Hepatocyte (in vitro differentiated cells): ENCODE measurements at places on chromosomes 5 and 9.

GRCh38 chr5:16081376-16081955 lies 98.1 kb downstream of the MARCHF11 start:
- no peak for DNase-seq

DNA sequence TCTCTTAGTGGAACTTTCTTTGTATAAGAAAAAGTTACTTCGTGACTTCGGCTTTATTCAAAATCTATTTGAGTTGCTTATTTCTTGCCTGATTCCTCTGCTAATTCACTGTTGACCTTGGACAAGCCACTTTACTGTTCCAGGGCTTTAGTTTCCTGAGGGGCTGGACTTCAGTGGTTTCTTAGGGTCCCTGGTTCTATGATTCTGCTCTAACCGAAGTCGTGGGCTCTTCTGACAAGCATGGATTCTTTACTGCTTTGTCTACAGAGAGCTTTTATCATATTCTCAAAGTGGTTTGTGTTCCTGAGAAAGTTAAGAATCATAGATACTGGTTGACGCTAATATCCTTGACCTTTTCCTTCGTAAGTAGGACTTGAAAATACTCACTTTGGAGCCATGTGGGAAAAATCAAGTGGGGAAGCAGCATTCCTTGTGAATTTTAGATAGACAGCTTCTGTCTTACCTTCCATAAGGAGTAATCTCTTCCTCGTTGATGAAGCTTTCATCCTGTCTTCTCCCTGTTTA lies 21.1 kb downstream of the EXOSC2 start:
- DNase-seq: no peak

DNA sequence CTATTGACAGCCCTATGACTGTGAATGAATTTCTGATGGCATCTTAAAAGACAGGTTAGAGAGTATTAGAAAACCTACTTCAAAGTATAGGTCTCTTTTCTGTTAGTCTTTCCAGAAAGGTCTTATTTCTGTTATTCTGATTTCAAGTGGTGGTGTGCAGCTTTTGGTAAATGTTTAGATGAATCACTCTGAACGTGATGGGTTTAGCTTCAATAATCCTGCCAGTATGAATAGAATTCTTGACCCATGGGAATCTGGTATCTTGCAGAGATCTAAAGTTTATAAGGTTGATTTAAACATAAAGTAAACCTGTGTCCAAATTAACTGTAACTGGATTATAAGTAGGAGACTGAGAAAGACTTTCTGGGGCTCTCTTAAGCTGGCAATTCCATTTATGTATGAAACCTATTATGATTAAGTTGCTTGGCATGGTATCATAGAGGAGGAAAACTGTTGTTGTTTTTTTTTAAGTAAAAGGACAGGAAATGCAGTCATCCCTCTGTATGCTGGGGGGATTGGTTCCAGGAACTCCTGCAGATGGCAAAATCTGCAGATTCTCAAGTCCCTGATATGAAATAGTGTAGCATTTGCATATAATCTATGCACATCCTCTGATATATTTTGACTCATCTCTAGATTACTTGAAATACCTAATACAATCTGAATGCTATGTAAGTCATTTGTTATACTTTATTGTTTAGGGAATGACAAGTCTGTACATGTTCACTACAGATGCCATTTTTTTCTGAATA lies 77.0 kb upstream of the ADAMTS19 start:
- no peak for DNase-seq

DNA sequence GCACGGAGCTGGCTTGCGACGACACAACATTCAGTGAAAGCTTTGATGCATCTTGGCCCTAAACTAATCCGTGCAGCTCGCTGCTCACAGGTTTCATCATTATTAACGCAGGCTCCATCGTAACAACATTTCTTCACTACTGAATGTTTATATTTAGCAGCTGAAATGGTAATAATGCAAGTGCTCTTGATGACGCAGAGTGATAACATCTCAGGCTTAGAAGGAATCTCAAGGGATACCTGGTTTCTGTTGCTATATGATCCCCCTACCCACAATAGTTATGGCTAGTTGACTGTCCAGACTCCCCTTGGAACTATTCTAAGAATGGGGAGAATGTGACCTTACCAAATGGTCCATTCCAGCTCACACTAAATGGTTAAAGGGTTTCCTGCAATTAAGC lies 36.2 kb downstream of the C5 start:
- DNase-seq: no peak

- DNase-seq: no peak
Observed at GRCh38 chr9:131013771-131014676, 5.0 kb downstream of the LAMC3 start.

DNA sequence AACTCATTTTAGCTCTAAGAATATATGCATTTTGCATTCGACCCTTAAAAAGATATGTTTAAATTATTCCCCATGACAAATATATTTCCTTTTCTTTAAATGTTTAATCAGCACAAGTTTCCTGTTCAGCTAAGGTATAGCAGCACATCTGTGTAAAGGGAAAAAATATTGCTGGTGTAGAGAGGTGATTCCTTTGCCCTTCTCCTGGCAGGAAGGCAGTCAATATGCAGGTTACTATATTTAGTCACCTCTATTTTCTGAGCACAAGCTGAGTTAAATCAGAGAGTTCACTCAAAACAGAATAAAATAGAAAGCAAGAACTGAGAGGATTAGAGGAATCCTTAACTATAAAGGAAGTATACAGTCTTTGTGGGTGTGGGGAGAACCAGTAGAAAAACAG lies 274.4 kb upstream of the PCSK5 start:
- DNase-seq: no peak

DNA sequence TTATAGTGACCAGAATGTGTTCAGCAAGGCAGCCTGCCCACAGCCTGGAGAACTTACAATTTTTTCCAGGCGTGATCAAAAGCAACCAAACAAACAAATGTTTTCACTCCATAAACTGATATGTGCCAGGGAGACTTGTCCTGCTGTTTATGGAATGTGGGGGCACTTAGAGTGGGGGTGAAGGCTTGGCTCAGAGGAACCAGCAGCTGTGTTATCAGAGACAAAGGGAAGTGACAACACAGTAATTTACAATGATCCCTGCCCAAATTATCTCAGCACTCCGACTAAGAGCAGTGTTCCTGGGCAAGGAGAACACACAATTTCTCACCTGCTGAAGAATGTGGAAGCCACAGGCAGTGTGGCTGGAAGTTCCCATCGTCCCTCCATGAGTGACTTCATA lies 429.1 kb upstream of the IRX4 start:
- no peak for DNase-seq

DNA sequence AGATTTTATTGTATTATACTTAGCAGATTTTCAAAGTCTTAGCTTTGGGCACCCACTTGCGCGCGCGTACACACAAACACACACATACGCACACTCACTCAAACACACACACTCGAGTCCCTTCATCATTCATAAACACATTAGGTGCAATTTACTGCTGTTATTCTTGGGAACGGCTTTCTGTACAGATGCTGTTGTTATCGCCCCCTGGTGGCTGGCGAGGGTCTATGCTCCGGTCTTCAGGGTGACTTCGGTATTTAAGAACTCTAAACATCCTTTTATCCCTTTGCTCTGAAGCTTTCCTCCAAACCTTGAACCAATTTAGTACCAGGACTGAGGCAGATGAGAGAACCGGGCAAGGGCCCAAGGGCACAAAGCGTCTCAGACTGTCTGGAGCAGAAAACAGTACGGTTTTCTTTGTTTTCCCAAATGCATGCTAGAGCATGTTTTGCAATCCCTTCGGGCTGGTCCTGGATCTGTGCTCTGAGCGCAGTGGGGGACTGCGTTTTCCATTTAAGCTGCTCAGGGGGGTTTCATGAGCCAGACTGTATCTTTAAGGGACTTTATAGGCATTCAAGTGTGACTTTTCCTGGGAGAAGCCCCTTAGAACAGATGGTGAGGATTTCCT lies 1.7 kb upstream of the SLIT3 start:
- DNase-seq: peak; percentile 88

- DNase-seq: no peak
Observed at GRCh38 chr9:72193478-72193881, 44.2 kb downstream of the GDA start.

DNA sequence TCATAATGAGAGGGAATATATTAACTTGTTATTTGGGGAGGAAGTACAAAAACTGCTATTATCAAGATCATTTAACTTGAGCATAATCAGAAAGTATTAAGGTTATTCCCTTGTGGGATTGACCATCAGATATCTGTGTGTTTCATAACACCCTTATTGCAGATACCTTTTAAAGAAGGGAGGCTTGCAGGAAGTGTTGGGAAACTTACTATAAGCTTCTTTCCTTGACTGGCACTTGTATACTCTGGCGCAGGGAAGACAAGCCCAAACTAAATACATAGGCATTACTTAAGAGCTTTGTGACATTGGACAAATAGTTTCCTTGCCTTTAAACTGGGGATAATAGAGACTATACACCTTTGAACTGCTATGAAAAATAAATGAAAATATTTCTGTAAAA lies 50.9 kb downstream of the PIK3R1 start:
- no peak for DNase-seq

DNA sequence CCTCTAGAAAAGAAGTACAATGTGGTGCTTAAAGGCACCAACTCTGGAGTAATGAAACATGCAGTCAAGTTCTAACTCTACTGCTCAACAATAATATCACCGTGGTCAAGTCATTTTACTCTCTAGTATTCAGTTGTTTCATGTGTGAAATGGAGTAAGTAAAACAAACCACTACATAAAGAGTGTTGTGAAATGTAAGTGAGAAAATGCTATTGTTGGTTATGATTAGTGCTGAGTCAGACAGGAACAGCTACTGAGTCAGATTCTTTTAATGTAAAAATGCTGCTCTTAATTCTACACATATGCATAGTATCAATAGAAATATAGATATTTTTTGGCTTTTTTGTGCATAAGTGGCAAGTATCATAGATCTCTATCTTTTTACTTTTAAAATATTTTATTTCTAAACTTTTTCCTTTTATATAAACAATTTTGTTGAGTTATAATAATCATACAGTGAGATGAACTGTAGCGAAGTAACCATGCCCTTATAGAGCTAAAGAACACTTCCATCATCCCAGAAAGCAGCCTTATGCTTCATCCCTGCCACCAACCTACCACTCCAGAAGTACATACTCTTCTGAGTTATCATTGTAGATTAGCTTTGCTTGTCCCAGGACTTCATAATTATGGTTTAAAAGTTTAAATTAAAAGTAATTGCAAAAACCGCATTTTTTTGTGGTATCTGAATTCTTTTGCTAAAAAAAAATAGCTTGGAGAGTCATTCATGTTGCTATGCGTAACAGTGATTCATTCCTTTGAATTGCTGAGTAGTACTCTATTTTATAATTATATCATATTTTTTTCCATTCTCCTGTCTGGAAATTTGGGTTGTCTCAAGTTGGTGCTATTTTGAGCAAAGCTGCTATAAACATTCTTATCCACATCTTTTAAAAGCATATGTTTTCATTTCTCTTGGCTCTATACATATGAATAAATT lies 548.2 kb upstream of the CLINT1 start:
- no peak for DNase-seq

GRCh38 chr5:129073111-129073510 lies 21.4 kb upstream of the ISOC1 start:
- no peak for DNase-seq

GRCh38 chr5:50929174-50929573 lies 262.7 kb downstream of the PARP8 start:
- DNase-seq: no peak

DNA sequence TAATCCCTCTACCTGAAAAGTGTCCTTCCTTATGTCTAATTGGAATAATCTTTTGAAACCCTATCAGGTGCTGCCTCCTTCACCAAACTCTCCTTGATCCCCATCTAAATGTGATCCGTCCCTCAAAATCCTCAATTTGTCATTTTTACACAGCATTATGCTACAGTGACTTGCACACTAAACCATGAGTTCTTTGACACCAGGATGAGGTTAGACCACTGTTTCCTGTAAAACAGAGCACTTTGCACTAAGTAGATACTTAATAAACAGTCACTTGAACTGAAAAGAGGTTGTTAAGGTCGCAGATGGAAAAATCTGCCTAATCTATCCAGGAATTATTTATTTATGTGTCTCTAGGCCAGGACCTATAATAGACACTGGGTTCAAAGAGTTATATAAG lies 44.2 kb upstream of the TLX3 start:
- DNase-seq: no peak

DNA sequence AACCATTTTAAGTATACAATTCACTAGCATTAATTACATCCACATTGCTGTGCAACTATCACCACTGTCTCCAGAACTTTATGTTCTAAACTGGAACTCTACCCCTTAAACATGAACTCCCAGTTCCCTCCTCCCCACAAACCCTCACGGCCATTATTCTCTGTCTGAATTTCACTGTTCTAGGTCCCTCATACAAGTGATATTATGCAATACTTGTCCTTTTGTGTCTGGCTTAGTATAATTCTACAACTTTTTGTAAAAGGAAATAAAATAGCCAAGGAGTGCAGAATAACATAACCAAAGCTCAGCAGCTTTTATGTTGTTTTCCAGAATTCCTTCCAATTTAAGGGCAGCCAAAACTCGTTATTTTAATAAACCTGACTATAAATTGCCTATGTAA lies 53.2 kb downstream of the NAA35 start:
- no peak for DNase-seq

GRCh38 chr5:68465934-68466551 lies 250.5 kb downstream of the PIK3R1 start:
- no peak for DNase-seq

GRCh38 chr5:154446195-154447088 lies 645 bp downstream of the SAP30L start:
- peak; percentile 85 for DNase-seq

GRCh38 chr5:133749331-133749985 lies 137.1 kb upstream of the FSTL4 start:
- no peak for DNase-seq

- no peak for DNase-seq
Observed at GRCh38 chr9:36847781-36848673, 186.0 kb downstream of the PAX5 start.

- DNase-seq: no peak
Observed at GRCh38 chr5:64163746-64164145, 1.9 kb upstream of the RNF180 start.

GRCh38 chr5:121053055-121053985 lies 589.2 kb downstream of the PRR16 start:
- DNase-seq: no peak
